Stimulated activated naive CD8-positive, alpha-beta T cell treated with anti-CD3 and anti-CD28 coated beads, Interleukin-15, amount 100 ng/mL, for 72 hours (primary cell): ENCODE measurements at places on chromosomes 2 and 18.
A peak's percentile ranks its signal among the peaks of the same experiment; 100 is the strongest.

DNA sequence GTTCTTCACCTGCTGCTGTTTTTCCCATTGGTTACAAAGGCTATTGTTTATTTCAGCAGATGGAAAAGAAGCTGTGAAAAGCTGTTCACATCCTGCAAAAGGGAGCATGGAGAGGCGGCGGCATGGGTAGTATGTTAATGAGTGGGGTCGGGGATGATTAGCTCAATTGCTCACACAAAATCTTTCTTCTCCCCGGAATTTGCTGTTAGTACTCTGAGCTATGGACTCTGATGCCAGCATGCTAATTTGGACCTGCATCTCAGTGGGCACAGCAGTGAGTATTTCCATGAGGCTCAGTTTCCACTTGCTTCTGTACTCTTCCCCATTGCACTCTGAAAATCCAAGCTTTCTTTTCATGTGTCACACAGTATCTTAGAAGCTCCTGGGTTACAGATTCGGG lies 61.6 kb downstream of the DNER start:
- DNase-seq = no peak

- DNase-seq = no peak
Measured at GRCh38 chr2:19312949-19313348, 45.5 kb downstream of the OSR1 start.

DNA sequence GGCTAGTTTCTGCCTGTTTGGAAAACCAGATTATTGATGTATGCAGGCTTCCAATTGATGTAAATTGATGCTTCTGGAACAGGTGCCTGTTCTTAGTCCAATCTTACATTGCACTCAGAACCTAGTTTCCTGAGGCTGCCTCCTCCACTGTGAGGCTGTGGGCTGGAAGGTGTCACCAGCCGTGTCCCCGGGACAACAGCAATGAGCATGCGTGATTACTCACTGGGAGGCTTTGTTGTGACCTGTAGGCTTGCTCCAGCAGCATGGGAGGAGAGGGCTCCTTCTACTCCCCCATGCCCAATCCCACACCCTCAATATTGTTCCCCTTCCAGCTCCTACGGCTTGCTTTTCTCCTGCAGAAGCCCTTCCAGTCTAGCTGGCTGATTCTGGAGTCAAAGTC lies 11.1 kb downstream of the RSAD2 start:
- no peak for DNase-seq

DNA sequence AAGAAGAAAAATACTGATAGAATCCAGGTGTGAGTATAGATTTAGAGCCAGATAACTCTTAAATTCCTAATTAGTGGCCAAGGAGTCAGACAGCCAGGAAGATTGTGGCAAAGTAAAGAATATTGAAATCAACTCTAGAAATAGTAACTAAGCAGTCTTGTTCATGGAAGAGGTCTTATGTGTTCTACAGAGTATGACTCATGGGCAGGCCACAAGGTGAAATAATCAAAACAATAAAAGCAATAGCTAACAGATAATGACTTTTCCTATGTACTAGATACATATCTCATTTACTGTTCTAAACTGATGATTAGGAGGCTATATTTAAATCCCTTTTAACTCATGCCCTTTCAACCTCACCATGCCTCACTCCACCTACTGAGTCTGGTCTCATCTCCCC lies 227.4 kb upstream of the COL3A1 start:
- no peak for DNase-seq

- DNase-seq = no peak
Measured at GRCh38 chr2:67142741-67143140, 254.4 kb upstream of the ETAA1 start.

- no peak for DNase-seq
Measured at GRCh38 chr2:241855245-241855887, 3.3 kb downstream of the PDCD1 start.

DNA sequence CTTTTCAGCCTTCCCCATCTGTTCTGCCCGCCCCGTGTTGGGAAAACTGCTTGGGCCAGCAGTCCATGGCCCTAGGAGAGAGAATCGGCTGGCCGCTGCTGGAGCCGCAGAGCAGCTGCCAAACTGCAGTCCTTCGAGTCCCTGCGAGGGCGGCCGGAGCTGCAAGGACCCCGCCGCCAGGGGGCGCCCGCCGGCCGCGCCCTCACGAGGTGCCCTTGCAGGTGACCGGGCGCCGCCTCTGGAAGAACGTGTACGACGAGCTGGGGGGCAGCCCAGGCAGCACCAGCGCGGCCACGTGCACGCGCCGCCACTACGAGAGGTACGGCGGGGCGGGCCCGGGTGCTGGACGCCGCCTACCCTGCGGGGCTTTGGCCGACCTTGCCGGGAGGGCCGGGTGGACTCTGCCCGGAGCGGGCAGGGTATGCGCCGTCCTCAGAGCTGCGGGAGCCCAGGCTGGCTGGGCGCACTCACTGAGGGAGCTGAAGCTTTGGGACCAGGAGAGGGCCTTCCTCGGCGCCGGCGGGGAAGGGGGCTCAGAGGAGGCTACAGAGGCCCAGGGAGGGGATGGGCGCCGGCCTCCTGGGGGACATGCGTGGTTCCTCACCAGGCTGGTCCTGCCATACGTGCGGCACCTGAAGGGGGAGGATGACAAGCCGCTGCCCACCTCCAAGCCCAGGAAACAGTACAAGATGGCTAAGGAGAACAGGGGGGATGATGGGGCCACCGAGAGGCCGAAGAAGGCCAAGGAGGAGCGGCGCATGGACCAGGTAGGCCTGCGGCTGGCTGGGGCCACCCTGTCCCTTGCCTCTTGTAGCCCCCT lies 13.6 kb downstream of the ARID5A start:
- DNase-seq = no peak

DNA sequence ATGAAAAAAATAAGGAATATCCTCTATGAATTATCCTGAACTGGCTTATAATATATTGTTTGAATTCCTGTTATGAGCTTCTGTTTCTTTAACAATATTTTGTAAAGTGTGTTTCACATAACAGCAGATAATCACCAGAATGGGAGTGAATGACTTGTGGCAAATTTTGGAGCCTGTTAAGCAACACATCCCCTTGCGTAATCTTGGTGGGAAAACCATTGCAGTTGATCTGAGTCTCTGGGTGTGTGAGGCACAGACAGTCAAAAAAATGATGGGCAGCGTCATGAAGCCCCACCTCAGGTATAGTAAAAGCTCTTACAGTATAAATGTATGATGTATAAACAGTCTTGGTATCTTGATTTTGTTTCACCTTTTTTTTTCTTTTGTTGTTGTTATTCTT lies 5.9 kb downstream of the GEN1 start:
- DNase-seq = no peak

GRCh38 chr2:46196871-46197462 lies 100.2 kb upstream of the EPAS1 start:
- no peak for DNase-seq

DNA sequence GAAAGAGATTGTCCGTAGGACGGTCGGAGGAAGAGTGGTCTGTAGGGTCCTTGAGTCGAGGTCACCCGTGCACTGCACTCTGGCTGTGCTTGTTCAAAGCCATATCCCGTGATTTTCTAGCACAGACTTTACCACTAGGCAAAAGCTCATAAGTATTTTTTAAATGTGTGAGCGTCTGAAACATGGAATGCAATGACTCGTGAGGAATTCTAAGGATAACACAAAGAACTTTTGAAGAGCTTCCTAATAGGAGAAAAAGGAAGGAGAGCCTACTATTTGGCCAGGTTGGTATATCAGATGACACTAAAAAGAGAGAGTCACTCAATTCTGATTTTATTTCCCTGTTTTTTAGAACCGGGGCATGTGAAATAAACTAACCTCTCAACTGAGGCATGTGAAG lies 68.3 kb downstream of the CD28 start:
- DNase-seq = no peak

- DNase-seq = no peak
Measured at GRCh38 chr2:11657646-11658045, 12.3 kb downstream of the NTSR2 start.

DNA sequence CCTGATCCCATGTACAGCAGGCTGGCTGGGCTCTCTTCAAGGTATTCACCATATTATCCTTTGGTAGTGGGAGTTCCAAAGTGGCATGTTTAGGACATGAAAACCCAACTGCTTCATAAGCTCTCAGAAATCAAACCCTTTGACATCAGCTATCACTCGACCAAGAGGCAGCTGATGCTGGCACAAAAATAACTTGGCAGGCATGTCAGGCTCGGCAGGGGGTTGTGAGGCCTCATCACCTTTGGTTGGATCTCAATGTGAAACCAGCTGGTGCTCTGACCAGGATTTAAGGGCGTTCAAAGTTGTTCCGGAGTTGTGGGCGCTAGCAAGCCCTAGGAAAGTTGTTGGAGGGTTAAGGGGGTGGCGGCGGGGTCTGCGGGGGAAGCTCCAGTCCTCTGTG lies 171.9 kb downstream of the FHOD3 start:
- DNase-seq = no peak

GRCh38 chr2:44955593-44956392 lies 14.3 kb downstream of the SIX3 start:
- peak; percentile 84 for DNase-seq
